ENCODE measurements at places on chromosomes 12 and 14.
A peak's percentile ranks its signal among the peaks of the same experiment; 100 is the strongest.

GRCh38 chr12:62808166-62808879 lies 126.6 kb downstream of the PPM1H start:
- no peak for DNase-seq

- DNase-seq: no peak
Measured at GRCh38 chr14:61663312-61663979, 31.9 kb upstream of the HIF1A start.

- DNase-seq: no peak
Measured at GRCh38 chr14:27253966-27254365, 656.1 kb upstream of the NOVA1 start.

DNA sequence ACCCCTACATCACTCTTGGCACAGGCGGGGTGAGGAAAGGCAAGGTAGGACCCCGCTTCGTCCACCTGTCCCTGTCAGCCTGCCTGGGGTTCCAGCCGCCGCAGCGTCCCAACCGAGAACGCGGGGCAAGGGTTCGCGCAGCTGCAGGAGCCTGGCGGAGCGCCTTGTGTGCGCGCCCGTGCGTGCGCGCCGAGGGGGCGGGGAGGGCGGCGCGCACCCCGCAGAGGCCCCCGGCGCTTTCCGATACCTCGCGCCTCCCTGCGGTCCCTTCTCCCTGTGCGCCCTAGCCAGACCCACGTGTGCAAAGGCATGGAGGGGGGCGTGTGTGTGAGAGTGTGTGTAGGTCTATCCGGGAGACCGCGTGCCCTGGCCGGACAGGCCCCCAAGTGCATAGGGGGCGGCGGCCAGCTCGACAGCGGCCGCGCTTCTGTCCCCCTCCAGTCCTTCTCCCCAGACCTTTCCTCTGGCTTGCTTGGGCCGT lies 122.4 kb downstream of the TSPAN9 start:
- DNase-seq: no peak

- no peak for DNase-seq
Measured at GRCh38 chr12:116959198-116959460, 48.4 kb downstream of the FBXW8 start.

GRCh38 chr12:52217223-52217622 lies 15.8 kb upstream of the KRT7 start:
- no peak for DNase-seq

GRCh38 chr14:92121207-92121669 lies 268 bp downstream of the NDUFB1 start:
- no peak for DNase-seq

DNA sequence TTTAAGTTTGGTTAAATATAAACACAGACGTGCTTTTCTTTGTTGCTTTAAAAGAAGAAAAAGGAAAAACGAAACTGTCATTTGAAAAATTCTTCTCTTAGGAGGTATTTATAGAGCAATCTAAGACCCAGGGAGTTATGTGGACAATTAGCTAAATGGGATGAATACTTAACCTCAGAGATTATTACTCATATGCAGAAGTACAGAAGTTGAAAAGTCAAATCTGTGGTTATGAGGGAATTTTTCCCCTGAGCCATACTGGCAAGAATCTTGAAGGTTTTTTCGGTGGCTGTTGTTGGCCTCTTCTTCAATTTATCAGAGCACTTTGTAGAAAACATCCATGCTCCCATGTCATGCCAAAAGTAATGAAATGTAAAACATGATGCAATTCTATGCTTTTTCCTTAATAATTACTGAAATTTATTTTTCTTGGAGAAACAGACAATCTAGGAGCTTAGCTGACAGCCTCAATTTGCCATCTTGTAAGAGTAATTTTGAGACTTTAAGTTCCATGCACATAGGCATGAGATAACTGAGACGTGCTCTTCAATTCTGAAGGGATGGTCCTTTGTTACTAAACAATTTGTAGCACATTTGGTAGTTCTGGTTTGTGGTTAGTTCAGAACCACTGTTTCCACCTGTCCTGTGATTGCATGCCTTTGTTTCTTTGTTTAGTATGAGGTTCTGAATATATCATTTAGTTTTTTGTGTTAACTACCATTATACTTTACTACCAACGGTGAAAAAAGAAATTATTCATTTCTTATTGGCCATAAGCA lies 126.6 kb downstream of the BCAT1 start:
- no peak for DNase-seq

DNA sequence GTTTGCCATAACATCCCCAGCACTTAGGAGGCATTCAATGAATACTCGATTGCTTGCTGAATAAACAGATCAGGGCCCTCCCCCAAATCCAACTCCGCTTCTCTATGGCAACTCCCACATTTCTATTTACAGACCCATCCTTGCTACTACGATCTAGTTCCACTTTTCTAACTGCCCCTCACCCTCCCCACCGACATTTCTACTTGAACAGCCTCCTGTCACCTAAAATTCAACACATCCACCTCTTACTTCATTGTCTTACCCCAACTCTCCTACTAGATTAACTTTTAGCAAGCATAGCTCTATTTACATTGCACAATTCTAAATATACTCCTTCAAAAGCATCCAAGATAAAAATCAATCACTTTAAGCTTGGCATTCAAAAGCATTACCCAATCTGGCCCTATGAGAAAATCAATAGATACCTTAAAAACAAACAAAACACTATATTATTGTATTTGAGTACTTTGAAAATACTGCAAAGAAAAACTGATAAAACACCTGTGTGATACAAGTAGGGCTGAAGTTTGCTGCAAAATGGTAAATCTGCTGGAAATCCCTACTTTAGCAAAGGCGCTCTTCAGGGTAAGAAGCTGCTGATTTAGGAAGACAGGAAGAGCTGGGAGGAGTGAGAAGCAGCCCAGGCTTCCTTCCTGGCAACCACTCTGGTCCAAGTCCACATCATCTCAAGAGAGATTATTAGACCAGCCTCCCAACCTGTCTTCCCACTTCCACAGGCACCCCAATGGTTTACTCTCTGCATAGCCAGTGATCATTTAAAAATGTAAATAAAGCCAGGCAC lies 96.4 kb downstream of the HECTD4 start:
- no peak for DNase-seq

GRCh38 chr14:61603736-61604135 lies 91.6 kb upstream of the HIF1A start:
- DNase-seq: no peak

GRCh38 chr14:96400495-96400894 lies 8.6 kb downstream of the AK7 start:
- DNase-seq: no peak

DNA sequence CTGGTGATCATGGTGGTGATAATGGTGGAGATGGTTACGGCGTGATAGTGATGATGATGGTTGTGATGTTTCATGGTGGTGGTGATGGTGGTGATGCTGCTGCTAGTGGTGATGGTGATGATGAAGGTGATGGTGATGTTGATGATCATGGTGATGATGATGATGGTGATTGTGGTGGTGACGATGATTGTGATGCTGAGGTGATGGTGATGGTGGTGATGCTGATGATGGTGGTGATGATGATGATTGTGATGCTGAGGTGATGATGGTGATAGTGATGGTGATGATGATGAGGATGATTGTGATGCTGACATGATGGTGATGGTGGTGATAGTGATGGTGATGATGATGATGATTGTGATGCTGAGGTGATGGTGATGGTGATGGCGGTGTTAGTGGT lies 113.2 kb upstream of the EVL start:
- no peak for DNase-seq

DNA sequence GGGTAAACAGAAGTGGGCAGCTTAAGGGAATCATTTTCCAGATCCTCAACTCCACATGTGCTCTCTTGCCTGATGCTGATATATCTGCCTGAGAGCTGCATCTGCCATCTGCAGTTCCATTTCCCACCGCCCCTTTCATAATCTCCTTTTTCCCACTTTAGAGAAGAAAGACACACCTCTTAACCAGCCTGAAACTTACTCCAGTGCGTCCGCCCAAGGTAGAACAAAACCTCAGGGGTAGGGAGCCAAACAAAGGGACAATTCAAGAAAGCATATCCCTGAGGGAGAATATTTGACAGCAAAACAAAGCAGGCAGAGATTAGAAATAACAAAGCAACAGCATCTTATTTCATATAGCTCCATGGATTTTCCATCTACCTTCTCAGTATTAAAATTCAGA lies 4.3 kb downstream of the MDM1 start:
- peak; percentile 51 for DNase-seq

DNA sequence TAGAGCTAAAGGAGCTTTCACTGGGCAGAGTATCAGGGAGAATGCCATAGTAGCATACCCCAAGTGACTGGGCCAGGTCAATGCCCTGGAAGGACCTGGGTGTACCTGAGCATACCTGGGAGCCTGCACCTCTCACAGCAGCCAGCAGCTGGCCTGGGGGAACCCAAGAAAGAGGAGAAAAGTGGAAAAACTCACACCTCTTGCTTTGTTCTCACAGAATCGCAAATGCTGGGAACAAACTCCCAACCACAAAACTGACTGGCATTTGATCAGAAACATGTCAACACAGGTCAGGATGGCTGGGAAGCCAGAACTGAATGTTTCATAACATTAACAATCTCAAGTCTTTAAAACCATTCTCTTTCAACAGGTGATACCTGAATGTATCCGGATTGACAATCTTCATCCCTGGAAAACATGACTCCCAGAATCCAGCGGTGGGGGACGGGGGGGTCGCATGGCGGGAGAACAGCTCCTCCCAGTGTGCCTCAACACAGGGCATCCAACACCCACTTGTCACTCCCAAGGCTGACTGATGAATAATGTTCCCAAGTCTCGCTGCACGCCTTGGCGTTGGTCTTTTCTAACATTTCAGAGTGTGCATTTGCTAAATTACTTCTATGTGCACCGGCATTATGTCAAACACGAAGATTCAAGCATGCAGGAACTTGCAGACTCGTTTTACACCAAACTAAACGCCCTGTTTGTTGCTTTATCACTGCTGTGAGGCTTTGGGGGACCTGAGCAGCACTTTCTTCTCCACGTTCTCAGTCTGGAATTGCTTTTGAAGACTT lies 7.9 kb downstream of the FOXN3 start:
- DNase-seq: no peak

DNA sequence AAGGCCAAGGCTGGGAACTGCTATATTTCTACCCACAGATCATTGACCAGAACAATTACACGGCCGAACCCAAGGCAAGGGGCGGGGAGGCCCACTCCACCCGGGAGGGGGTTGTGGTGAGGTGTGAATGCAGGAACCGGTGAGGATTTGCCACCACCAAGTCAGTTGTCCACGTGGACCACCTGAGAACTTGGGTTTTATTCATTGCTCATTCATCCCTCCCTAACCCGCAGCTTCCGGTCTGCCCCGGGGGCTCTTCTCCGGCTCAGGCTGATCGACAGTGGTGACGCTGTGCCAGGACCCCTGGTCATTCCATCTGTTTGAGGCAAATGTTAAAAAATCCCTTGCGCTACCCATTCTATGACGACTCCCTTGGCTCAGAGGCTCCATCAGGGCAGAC lies 127.7 kb upstream of the RTL1 start:
- no peak for DNase-seq

DNA sequence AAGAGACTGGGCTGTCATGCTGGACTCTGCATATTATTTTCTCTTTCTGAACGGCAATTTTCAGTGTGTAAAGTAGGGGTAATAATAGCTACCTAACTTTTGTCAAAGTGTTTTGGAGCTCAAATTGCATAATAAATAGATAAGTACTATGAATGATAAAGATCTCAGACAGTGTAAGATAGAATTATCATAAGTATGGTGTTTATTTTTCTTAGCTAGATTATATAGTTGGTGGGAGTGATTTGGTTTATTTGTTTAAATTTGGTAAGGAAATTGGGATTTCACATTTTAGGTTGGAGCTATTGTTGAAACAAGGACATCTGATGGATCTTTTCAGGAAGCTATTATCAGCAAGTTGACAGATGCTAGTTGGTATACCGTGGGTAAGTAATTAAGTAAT lies 7.4 kb downstream of the ARID4A start:
- DNase-seq: no peak

DNA sequence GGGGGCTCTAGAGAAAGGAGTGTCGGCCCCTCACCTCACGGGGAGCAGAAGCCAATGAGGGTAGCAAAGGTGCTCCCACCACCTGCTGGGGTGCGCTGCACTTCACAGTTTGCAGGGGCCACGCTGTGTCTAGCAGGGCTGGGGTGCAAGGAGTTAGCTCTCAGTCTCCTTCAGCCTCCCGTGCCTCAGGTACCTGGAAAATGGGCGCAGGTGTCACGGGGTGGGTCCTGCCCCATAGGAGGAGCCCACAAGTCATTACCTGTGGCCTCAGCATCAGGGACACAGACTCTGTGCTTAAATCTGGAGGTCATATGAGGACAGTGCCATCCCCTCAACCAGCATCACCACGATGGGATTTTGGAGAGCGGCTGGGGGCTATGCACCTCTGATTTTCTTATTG lies 326.7 kb downstream of the ADGRD1 start:
- DNase-seq: no peak

DNA sequence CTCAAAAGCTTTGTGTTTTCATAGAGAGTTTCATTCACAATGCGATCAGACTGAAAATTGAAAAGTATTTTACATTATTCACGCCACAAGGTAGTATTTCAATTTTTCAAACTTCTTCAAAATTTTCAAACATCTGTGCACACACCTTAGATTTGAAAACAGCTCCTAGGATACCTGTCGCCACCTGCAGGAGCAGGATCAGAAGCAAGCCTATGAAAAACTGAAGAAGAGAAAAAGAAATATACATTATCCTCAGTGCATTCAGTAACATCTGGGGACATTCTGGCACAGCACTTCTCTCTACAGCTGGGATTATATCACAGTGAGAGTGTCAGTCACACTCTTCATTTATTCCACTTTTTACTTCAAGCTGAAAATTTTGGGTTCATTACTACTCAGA lies 19.8 kb downstream of the TSPAN8 start:
- DNase-seq: no peak

DNA sequence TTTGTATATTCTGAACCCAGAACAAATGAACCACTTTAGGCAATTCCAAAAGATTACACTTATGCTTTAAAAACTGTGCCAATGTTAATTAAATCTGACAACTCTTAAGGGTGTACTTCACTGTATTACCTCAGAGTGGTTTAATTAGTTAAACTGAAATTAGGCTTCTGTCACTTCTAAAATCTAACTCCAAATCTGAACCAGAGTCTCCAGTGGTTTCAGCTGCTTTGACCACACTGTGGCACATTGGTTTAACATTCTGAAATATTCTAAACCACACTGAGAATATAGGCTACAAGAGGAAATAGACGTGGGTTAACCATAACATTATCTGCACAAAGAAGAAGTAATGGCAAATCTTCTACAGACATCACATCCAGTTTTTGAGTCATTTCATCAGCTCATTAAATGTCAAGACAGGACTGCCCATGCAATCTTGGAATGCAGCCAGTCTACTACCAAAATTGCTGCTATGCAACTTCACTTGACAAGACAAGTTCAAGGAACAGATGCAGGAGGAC lies 94.8 kb downstream of the LRP6 start:
- no peak for DNase-seq

DNA sequence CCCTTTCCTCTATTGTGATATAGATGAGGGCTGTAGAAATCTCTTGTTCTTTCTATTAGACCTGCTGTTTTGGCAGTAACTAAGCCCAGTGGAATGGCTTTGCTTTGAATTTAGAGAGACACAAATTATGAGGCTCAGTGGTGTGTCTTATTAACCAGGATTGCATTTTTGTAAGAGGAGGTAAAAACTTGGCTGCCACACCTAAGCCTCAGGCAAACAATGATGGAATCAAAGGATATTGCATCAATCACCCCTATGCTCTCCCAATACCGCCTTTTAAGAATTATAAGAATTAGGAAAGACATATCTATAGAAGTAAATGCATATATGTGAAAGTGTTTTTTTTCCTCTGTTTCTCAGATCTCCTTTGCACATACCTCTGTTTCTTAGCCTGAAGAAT lies 63.3 kb downstream of the ACSS3 start:
- DNase-seq: no peak

GRCh38 chr12:122449317-122449716 lies 26.8 kb upstream of the CLIP1 start:
- DNase-seq: no peak

GRCh38 chr12:69269736-69270135 lies 30.4 kb downstream of the CPSF6 start:
- no peak for DNase-seq
